ENCODE measurements at places on chromosomes 13 and 19.

DNA sequence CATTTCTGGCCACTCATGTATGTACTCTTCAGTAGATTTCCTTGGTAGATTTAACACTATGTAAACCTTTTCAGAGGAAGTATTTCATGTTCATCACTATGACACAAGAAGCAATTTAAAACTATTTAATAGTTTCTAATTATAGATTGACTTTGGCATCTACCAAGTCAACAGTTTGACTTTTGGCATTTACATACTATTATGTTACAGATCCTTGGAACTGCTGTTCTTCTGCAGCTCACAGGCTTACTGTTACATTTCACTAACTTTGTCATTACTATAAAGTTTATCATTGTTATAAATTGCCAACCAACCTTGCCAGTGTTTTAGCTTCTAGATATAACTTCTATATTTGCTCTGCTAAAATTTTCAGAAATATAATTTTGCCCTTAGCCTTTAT, 18.7 kb downstream of the SUPT20H start:
- DNase-seq = no peak

- no peak for DNase-seq
These were observed 43.6 kb downstream of the PHF11 start for GRCh38 chr13:49539313-49539712.

GRCh38 chr19:43101950-43102349, 19.4 kb upstream of the PSG2 start:
- DNase-seq = no peak

GRCh38 chr13:98320561-98321105, 143.6 kb upstream of the RNF113B start:
- DNase-seq = no peak

- DNase-seq = peak; percentile 83
These were observed 7.4 kb downstream of the ETHE1 start for GRCh38 chr19:43519436-43520088.

DNA sequence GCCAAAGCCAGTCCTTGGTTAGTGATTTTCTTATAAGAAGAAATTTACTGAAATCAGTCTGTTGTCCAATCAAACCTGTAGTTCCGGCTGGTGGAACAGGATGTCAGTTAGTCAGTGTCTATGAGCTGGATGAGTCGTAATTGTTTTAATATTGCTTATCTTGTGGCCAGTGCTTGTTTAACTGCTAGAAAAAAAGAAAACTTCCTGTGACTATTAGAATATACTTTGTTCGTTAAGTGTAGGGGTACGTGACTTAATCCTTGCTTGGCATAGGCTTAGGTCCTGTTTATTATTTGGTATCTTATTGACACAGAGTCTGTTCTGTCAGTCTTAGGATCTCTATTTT, 1484.8 kb upstream of the MIR17HG start:
- DNase-seq = no peak

GRCh38 chr13:74206061-74206561, 71.9 kb upstream of the KLF12 start:
- no peak for DNase-seq

- DNase-seq = peak; percentile 70
These were observed 82.3 kb downstream of the RNASEH2B start for GRCh38 chr13:50991579-50992521.

DNA sequence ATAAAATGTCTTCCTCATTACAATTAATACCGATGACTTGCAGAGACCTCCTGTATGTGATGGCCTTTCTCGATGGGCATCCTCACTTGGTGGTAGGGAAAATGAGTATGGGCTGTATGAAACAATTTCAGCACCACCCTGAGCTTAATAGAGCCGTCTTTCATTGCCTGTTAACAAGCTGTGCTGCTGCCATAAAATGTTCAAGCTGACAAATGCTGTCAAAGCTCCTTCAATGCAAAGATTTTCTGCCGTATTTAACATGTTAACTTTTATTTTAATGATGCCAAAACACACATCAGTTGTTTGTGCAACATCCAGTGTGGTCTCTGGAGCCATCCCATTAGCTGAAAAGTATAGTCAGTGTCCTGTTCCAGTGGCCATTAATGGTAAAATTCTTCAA, 110.1 kb downstream of the GPC6 start:
- no peak for DNase-seq

DNA sequence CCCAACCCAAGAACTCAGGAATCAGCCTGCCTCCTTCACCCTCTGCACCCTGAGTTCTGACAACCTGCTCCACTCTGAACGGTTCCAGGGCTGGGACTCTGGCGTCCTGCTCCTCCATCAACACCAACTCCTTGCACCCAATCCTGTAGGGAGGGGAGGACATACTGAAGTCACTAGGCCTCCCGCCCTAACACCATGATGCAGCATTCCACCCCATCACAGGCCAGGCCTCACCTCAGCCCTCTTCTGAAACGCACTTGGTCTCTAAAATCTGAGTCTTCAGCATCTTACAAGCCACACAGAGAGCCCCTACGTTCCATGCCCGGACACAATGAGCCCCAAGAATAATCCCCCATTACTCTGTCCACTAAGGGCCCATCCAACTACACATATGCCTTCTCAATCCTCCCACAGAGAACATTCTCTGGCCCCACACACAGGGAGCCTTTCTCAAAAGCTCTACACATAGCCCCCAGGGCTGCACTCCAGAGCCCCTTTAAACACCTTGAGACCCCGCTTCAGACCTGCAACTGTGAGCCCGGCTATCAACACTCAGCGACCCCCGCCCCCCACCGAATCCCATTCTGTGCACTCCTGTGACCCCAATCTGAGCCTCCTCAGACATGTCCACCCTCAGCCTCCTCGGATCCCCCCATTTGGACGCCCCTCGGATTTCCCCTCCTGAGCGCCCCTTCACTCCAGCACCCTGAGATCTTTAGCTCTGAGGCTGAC, 567 bp downstream of the ALKBH6 start:
- no peak for DNase-seq

GRCh38 chr13:101053301-101054093, 362.8 kb downstream of the NALCN start:
- no peak for DNase-seq

DNA sequence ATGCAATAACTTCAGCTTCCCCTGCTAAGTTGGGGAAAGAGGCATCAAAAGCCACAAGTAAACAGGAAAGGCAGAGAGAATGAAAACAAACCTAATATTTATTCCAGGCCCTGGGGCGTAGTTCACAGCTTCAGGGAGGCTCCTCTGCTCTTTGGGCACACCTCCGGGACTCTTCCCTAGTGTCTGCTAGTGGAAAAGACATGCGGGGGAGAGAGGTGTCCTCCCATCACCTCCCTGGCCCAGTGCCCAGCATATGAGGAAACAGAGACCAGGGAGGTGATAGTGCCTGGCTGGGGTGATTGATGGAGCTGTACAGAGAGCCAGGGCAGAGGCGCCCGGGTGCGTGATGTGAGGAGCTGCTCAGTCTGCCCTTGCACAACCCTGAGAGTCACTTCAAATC, 71.0 kb downstream of the RASL11A start:
- DNase-seq = no peak

DNA sequence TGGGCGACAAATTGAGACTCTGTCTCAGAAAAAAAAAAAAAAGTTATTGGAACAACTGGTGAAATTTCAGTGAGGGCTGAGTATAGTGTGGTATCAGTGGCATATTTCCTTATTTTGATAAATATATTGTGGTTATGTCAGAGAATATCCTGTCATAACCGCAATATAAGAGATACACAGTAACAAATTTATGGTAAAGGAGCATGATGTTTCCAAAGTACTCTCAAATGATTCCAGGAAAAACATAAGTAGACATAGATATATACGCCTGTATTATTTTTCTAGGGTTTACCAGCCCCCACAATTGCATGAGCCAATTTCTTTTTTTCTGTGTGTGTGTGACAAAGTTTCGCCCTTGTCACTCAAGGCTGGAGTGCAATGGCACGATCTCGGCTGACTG, 5.7 kb upstream of the C5AR1 start:
- no peak for DNase-seq

GRCh38 chr19:42846597-42846996, 32.9 kb downstream of the PSG1 start:
- no peak for DNase-seq

DNA sequence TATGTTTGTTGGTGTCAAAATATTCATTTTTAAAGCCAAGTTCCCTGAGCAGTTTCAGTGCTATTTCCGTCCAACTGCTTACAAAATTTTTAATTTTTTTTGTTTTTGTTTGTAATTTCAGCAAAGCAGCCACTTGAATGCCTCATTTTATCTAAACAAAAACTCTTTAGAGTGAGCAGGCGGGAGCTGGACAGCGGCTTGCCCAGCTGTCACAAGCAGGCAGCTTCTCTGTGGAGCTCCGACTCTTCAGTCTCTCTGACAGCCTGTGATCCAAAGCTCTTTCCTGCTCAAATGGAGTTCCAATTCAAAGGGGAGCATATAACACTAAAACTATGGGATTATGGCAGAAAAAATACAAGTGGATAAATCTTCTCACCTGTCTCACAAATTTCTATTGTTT, 618.3 kb upstream of the PCDH20 start:
- no peak for DNase-seq

DNA sequence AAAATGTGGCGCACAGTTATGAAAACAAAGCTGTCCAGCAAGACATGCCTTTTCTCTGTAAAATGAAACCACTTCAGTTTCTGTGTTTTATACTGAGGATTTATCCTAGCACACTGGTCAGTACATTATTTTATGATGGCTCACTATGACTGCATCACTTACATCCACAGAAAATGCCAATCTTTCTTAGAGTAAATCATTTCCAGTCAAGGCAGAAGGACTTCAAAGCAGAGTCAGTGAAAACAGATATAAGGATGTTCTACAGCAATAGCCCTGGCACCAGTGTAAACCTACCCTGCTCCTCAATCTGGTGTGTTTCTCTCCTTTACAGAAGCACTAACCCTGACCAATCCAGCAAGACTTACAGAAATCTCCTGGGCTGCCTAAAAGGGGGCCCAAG, 473.5 kb downstream of the GPC6 start:
- no peak for DNase-seq

DNA sequence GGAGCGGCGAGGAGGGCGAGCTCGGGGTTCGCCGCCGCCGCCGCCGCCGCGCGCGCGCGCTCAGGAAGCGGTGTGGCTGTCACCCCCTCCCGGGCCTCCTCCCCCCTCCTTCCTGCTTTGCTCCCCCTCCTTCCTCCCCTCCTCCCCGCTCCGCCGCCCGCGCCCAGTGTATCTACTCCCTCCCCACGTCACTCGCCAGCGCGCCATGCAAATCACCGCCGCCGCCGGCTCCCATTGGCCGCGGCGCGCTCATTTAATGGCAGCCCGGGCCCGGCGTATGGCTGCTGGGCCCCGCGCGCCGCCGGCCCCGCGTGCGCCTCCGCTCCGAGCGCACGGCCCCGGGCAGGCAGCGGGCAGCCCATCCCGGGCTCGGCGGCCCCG, 335 bp upstream of the SOX1 start:
- DNase-seq = peak; percentile 35

DNA sequence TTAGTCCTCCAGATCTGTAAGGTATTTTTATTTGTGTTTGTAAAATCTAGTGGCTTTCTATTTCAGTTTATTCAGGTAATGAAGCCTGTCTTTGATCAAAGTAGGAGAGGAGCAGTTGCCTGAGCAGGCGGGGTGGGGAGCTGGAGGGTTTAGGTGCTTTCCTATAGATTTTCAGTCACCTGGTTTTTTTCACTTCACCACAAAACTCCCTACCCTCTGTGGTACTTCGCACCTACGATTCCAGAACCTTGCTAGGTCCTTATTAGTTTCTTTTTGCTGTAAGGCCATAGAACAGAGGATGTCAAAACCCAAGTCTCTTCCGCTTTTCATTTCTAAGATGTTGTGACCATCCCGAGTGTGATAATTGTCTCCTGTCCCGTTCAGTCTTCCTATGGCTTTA, 26.6 kb downstream of the SLAIN1 start:
- DNase-seq = no peak

- no peak for DNase-seq
These were observed 4.2 kb downstream of the PSG2 start for GRCh38 chr19:43078311-43078710.

GRCh38 chr19:10817291-10818038, 18.5 kb downstream of the TMED1 start:
- DNase-seq = no peak

DNA sequence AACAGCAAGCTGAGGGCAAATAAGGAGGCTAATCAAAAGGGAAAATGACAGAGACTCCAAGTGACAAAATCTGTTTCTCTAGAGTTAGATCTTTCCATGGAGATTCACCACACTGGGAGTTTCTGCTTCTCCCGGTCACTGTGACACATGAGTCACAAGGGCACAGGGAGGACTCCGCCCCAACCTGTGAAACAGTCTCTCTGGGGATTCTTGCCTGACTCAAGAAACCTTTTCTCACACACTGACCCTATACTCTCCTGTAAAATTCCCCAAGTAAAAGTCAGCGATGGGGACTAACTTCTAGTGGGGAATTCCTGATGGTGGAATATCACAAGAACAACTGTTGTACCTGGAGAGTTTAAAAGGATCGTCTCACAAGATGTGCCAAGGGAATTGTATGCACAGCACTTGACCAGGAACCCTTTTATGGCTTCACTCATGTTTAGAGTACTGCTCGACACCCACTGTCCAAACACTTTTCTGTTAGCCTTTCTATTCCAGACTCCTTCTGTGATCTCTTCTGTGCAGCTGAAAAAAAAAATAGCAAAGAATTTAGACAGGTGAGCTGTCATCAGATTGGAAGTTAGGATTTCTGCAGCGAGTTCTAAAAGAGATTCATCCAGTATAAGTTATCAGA, 46.8 kb upstream of the URAD start:
- no peak for DNase-seq

DNA sequence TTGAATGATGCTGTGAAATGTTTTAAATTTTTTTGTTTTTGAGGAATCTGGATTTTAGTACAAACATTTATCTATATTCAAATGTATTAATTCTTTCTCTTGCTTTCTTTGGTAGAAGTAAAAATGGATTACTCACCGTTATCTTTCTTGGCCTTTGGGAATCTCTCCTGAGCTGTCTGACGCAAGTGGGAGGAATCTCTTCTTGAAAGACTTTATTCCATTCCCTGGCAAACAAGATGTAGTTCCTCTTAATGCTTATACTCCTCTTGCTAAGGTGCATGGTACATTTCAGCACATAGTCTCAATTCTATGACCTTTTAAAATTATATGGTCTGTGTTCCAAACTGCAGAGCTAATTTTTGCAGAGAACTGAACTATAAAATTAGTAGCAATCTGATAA, 246.2 kb upstream of the SLC10A2 start:
- DNase-seq = no peak

GRCh38 chr19:13234518-13234917, 84.3 kb downstream of the IER2 start:
- peak; percentile 75 for DNase-seq

GRCh38 chr13:74190999-74191398, 56.8 kb upstream of the KLF12 start:
- no peak for DNase-seq

DNA sequence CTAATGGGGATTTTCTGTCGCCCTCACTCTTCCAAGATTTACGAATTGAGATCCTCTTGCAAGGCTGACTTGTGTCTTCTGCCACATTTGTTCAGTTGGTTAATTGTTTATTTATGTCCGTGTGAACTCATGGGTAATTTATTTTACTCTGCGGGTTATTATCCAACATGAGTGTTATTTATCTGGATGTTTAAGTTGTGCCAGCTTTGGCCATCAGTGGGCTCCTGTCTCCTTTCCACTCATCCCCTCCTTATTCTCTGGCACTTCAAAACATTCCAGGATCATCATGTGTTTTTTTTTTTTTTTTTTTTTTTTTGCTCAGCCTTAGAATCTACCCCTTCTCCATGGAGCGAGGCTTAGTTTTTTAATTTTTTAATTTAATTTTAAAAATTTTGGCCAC, 19.0 kb downstream of the ACP7 start:
- DNase-seq = no peak
